ENCODE measurements at places on chromosomes 5 and 9.

GRCh38 chr9:97484134-97484533 lies 17.3 kb upstream of the TMOD1 start:
- no peak for DNase-seq

GRCh38 chr9:22064957-22065356 lies 55.9 kb upstream of the CDKN2B start:
- no peak for DNase-seq

DNA sequence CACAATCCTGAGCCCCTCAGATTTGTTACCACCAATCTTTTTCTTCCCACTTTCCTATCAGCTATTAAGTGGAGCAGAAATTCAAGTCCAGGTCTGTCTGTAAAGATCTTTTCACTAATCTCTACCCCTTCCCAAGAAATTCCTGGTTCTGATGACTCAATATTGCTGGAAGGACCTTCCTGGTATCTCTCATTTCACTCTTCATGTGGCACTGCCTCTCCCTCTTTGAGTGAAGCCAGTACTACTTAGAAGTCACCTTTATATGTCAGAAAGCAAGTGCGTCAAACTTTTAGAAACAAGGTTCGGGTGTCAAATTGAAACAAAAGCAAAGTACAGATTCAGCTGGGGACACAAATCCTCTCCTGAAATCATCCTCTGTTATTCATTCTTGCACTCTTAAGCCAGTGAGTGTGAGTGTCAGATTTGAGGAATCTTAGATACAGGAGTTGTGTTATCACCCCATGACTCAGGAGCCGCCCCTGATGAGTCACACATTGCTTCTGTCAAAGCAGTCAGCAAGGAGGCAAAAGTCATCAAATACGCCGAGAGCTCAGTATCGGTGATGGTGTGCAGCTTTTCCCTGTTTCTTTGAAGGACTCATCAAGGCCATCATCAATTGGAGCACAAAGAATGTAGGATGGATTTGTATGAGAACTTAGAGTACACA lies 313.0 kb downstream of the CETN3 start:
- DNase-seq, result no peak

GRCh38 chr5:132767150-132767549 lies 9.9 kb downstream of the SEPTIN8 start:
- no peak for DNase-seq

DNA sequence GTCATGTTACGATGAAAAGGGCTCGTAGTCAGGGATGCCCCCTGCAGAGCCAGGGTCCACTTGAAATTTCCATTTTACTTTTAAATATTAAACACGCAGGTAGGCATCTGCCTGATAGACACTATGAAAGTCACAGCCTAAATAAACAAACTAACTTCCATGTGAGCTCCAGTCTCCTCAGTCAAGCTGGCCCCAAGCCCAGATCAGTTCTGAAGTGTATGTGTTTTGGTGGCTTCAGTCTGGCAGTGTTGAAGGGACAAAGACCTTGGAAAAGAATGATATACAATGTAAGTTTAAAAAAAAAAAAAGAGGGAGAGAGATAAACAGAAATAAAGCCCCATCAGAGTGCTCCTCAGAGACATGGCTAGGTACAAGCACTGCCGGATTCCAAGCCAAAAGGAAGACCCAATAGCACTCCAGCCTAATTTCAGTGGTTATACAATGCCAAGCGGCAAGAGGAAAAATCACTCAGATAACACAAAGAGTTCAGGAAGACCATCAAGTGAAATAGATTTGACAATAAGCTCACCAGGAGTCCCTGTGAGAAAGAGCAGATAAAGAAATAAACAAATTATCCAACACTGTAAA lies 181.0 kb downstream of the BNC2 start:
- no peak for DNase-seq

DNA sequence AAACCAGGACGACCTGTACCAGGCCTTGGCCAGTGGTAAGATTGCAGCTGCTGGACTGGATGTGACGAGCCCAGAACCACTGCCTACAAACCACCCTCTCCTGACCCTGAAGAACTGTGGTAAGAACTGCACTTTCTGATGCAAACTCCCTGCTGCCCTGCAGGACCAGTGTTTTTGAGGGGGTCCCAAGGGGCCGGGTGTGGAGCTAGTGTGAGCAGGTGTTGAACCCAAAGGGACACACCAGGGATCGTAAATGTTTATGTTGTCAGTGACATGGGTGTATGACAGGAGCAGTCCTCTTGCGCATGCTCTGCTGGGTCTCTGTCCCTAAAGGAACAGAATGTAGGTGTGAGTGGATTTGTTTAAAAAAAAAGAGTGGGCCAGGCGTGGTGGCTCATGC lies 9.5 kb downstream of the GRHPR start:
- no peak for DNase-seq

DNA sequence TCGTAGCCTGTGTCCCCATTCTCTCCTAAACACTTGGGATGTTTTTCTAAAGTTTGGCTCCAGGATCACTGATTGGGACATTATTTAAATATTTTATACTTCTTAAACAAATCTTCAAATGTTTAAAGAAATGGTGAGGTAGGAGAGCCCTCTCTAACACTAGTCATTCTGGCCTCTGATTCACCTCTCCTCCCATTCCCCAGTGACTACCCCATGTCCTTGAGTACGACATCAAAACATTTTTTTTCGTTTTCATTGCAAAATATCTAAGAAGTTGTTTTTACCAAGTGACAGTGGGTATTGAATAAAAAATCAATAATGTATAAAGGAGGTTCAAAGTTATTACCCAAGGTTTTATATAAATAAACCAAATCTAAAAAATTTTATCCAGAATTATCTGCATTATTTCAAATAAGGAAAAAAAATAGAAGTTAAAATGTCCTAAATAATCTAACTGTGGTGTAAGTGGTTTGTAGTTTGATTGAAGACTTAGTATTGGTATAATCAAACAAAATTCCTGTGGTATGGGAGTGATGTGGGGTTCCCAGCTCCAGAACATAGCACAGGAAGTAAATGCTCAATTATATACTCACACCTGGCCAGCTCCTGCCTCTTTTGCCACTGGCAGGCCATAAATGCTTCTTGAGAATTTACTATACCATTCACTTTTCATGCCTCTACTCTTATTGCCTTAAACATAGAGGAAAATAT lies 51.1 kb downstream of the MAST4 start:
- DNase-seq, result no peak

- no peak for DNase-seq
Measured at GRCh38 chr9:114362394-114362793, 25.4 kb downstream of the AKNA start.

DNA sequence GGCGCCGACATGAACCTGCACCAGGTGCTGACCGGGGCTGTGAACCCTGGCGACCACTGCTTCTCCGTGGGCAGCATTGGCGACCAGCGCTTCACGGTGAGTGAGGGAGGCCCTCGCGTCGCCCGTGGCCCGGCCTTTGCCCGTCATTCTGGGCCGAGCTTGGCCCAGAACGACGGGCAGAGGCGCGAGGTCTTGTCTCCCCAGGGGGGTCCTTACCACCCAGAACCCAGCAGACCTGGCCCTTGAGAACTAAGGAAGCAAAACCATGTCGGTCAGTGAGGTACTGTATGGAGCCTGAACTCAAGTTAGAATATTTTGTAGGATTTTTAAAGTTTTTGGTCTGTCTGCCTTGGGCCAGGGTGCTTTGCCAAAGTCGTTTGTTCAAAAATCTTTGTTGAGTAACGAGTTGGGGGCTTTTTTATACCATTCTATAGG lies 691 bp downstream of the DMXL1 start:
- DNase-seq, result no peak

DNA sequence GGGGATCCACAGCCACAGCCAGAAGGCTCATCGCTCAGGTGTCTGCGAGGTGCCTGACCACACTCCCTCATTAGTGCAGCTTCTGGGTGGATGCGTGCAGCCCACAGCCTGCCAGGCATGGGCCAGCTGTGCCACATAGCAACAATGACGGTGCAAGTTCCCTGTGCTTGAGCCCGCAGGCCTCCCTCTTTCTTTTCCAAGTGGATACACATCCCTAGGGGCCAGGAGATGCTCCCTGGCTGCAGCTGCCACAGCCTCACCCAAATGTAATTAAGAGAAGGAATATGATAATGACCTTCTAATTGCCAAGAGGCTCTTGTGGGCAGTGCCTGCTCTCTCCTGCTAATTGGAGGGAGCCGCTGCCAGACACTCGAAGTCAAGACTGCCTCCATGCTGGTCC lies 116.0 kb upstream of the PPP1R26 start:
- DNase-seq, result no peak

DNA sequence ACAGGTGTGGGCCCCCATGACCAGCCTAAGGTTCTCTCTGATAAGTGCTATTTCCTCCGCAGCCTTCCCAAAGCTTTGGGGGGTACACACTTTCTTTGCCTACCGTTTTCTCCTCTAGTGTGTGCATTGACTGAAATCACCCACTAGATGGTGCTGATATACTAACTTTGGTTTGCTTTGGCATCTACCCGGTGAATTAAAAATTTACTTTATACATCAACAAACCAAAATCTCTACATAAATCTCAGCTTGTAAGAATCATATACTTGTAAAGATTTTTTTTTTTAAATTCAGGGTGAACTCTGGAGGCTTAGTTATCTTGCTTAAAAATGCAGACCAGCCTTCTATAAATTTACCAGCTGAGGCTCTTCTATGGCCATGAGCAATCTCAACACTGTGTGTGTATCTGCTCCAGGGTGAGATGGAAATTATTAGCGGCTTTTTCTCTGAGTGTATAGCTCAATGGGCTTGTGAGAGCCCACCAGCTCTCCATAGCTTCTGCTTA lies 475.7 kb upstream of the TNC start:
- no peak for DNase-seq

- DNase-seq, result no peak
Measured at GRCh38 chr9:18074041-18074440, 399.9 kb upstream of the ADAMTSL1 start.

- no peak for DNase-seq
Measured at GRCh38 chr5:10743951-10744350, 17.1 kb downstream of the DAP start.

- no peak for DNase-seq
Measured at GRCh38 chr5:102295534-102296177, 428 bp downstream of the SLCO4C1 start.

- no peak for DNase-seq
Measured at GRCh38 chr5:138305797-138306196, 25.8 kb downstream of the CDC25C start.
